Thymus (tissue), 14 donors: ENCODE measurements at places on chromosomes 11 and 22. TPM values are rescaled to one million over a fixed set of nuclear protein-coding genes. Genes with fewer than 3 reads are reported as not detected.

DNA sequence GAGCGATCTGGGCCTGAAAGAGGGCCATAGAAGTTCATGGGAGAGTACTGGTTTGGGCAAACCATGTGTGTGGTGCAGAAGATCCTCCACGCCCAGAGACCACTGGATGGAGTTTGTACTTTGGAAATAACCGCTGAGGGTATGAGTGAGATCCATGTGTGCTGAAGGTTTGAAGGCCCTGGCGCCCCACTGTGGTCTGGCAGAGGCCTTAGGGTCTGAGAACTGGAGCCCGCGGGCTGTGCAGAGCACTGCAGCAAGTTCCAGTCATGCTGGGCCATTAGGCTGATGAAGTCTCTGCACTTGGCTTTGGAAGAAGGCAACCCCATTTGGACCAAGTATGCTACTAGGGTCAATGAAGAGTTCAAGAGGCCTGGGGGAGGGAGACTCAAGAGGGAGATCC, 186.4 kb downstream of the BUD13 start:
- no peak overlapping the region for H3K27ac ChIP-seq
- DNase-seq: no peak
- no peaks in the 10 kb centered on the region for H3K36me3 ChIP-seq
- H3K27me3 ChIP-seq: peaks cover 30% of the 10 kb centered on the region
- H3K4me3 ChIP-seq: no peak overlapping the region
- H3K4me1 ChIP-seq: no peaks in the 10 kb centered on the region

DNA sequence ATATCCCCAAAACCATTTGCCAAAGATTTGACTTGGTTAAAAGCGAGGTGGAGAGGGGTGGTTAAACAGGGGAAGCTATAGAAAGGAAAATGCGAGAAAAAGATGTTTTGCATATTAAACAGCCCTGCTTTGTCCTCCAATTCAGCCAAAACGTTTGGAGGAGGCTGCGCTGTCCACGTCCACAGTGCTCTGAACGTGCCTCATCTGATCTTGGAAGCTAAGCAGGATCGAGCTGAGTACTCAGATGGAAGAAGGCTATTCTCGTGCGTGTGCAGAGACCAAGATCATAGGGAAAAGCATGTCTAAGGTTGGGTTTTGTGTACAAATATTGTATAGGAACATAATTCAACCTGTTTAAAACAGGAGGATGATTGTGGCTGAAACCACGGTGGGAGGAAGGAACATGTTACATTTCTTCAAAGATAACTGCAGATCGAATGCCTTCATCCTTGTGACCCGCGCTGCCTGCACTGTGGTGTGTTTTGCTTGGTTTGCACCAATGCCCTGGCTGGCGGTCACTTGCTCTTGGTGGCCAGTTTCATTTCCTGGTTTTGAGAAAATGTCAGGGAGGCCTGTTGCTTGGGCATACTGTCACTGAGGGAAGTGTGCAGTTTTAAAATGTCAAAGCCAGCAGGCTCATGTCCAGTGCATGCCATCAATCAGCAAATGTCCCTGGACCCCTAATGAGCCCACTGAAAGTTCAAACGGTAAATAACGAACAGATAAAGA, 40.4 kb downstream of the FLI1 start:
- H3K4me1 ChIP-seq: peaks cover 98% of the 10 kb centered on the region
- no peak for DNase-seq
- peak overlapping the region; percentile 72 for H3K27ac ChIP-seq
- peak overlapping the region; percentile 14 for H3K4me3 ChIP-seq

DNA sequence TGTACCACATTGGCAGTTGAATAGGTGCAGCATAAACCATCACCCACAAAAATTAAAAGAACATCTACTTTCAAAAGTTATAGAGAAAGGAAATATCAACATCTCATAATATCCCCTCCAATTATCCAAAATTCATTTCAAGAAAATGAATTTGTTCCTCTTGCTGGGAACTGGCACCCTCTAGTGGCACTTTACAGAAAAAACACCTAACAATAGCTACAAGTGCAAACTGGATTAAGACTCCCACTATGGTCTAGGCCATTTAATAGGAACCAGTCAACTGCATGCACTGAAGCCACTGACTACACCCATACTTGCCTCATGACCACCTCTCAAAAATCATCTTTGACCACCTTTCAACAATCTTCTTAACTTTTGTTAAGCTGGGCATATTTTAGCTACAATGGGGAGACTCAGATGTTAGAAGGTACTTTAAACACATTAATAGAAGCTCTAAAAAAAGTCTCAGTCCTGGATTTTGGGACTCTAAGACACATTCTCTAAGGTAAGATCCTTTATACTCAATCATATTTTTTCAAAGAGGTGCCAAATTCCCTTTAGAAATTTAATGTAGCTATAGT, 17.3 kb downstream of the TRAF6 start:
- H3K4me1 ChIP-seq: peaks cover 5% of the 10 kb centered on the region
- DNase-seq: peak; percentile 50
- H3K27me3 ChIP-seq: no peaks in the 10 kb centered on the region
- no peak overlapping the region for H3K4me3 ChIP-seq

GRCh38 chr11:26557666-26558065, 14.4 kb downstream of the MUC15 start:
- DNase-seq: no peak
- no peak overlapping the region for H3K4me3 ChIP-seq
- H3K4me1 ChIP-seq: no peaks in the 10 kb centered on the region
- H3K36me3 ChIP-seq: no peaks in the 10 kb centered on the region
- H3K27ac ChIP-seq: no peak overlapping the region
- no peaks in the 10 kb centered on the region for H3K27me3 ChIP-seq

- no peaks in the 10 kb centered on the region for H3K36me3 ChIP-seq
- H3K27ac ChIP-seq: no peak overlapping the region
- peaks cover 3% of the 10 kb centered on the region for H3K4me1 ChIP-seq
- DNase-seq: no peak
- no peak overlapping the region for H3K4me3 ChIP-seq
- H3K27me3 ChIP-seq: peaks cover 11% of the 10 kb centered on the region
Observed at GRCh38 chr11:76777305-76777704, 5.9 kb upstream of the TSKU start.

Gene NPAT
- polyA plus RNA-seq: 8.8 TPM

Gene TENM4
- polyA plus RNA-seq: 1.0 TPM

Gene OR51B4
- not detected for polyA plus RNA-seq
